Stimulated activated CD8-positive, alpha-beta memory T cell treated with anti-CD3 and anti-CD28 coated beads, Interleukin-4, amount 100 ng/mL, for 48 hours (primary cell): ENCODE measurements at places on chromosomes 2 and 18.

- no peak for DNase-seq
Measured at GRCh38 chr2:43101751-43102150, 124.7 kb downstream of the ZFP36L2 start.

DNA sequence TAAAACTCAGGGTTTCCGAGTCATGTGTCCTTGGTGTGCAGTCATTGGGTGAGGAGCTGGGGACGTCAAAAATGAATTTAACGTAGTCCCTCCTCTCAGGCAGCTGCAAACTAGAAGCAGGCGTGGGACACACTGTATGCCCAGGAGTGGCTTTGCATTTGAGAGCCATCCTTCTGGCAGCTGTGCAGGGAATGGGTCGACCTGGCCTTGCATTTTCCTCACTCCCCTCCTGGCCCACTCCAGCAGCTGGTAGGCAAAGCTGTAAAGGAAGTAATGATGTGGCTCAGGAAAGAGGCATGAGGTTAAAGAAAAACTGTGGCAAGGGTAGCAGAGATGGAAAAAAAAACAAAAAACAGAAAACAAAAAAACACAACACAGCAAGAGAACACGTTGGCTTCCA is 46.5 kb downstream of the RNF144A start:
- DNase-seq, result no peak

DNA sequence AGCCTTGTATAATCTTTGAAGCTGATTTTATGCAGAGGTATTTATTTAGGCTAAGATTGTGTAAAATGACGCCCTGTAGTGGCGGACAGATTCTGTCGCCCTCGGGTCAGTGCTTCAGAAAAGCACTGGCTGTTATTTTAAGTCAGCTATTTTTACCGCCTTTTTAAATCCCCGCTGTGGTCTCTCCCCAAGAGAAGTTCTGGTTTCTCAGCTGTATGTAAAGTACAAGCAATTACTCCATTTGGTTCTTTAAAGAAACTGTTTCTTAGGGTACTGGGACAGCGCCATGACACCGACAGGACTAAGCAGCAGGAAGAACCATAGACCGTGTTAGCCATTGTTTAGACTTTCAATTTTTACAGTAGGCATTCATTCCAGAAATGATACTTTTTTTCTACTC is 65.0 kb downstream of the UGGT1 start:
- no peak for DNase-seq

- DNase-seq, result no peak
Measured at GRCh38 chr2:101921319-101921952, 70.3 kb upstream of the IL1R2 start.

GRCh38 chr2:150122871-150123613 is 364.4 kb downstream of the RND3 start:
- DNase-seq, result no peak

DNA sequence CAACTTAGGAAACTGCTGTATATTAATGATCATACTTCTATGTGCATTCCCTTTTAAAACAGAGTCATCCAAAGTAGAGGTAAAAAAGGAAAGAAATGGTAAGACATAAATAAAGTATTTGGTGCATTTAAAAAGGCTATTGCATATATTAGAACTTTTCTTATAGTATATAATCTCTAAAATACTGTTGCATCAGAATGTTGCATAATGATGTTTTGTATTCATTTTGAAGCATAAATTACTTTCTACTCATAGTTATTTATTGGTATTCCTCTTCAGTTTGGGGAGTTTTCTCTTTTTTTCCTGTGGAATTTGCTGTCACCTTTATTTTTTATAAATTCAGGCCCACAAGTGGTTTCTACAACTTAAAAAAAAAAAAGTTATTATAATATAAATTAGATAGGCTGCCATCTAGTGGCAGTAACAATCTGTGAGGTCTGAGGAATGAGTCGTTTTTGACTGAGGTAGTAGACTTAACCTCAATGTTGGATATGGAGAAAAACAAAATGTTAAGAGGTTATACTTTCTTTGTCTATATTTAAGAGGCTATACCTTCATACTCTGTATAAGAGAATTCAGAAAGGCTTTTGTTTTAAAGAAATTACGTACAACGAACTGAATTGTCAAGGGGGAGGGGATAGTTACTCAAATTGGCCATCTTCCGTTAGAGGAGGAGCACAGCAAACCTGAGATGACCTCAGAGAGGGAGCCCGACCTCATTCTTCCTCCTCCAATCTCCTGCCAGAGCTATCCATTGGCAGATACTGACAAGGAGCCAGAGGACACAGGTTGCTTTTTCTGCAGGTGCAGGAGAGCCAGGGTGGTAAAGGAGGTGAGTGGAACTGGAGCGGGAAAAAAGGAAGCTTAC is 23.8 kb downstream of the ANKAR start:
- no peak for DNase-seq

GRCh38 chr2:43083710-43084698 is 142.4 kb downstream of the ZFP36L2 start:
- no peak for DNase-seq

- DNase-seq, result no peak
Measured at GRCh38 chr2:128834207-128834879, 515.7 kb upstream of the HS6ST1 start.

DNA sequence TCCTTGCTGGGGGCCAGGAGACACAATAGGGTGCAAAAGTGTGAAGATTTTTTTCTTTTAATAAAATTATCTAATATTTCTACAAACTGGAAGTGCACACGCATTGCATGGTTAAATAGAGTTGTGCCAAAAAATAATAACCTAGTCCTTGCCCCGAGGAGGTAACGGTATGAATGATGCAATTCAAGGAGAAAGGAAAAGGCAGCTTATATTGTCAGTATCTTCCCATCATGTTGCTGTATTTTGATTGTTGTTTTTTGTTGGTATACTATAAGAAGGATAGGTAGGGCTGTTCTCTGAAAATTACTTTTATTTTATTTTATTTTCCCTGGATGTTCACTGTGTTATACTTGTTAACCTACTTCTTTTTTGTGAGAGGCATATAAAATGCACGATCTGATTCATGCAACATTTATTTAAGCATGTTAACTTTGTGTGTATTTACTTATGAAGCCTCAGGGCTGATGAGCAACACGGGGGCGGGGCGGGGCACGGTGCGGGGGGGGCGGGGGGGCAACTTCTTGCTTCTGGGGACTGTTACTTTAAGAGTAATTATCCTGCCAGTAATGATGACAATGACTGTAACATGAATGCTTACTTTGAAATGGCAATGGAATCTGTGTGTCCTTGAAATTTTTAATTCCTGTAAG is 118.6 kb downstream of the AQP4 start:
- DNase-seq, result no peak

DNA sequence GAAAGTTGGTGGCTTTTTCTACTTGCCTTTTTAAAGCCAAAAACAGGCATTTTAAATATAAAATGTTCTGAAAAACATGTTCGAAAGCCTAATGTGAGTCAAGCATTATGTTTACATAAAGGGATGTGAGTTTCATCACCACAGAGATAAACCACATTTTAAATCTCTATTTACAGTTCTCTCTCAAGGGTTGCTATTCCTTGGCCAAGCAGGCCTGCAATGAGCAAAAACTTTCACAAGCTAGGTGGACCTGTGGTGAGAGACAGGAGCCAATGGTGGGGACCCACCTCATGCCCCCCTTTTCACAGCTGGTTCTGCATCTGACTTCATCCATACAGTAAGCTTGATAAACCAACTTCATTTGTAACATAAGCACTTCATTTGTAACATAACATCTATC is 65.1 kb downstream of the CUL3 start:
- peak; percentile 57 for DNase-seq

DNA sequence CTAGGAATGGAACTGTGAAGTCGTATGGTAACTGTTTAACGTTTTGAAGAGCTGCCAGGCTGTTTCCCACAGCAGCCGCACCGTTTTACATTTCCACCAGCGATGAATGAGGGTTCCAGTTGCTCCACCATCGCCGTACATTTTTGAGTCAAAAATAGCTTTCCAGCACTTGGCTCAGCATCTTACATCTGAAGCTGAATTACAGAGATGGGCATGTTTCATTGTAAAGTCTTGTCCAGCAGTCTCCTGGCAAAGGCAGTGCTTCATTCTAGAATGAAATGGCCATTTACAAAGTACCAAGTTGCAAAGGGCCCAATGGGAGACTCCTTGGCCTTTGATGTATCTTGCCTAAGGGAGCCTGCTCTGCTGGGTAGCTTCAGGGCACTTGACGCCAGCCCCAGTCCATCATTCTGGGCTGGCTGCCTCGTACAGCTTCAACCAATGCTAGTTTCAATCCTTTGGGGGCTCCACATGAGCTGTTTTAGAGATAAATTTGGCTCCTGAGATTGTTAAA is 45.1 kb downstream of the ATIC start:
- no peak for DNase-seq
